ENCODE measurements at places on chromosomes 2 and 18. TPM values are rescaled to one million over a fixed set of nuclear protein-coding genes. Genes with fewer than 3 reads are reported as not detected.

GRCh38 chr2:198479065-198479464, 674.7 kb downstream of the PLCL1 start:
- H3K4me1 ChIP-seq: no peaks in the 10 kb centered on the region
- no peak overlapping the region for H3K27ac ChIP-seq
- no peaks in the 10 kb centered on the region for H3K27me3 ChIP-seq

- DNase-seq: peak; percentile 73
- peaks cover 20% of the 10 kb centered on the region for H3K4me1 ChIP-seq
- peak overlapping the region; percentile 73 for H3K27ac ChIP-seq
- no peaks in the 10 kb centered on the region for H3K36me3 ChIP-seq
These were observed 56.9 kb downstream of the SLC38A11 start for GRCh38 chr2:164898475-164898874.

DNA sequence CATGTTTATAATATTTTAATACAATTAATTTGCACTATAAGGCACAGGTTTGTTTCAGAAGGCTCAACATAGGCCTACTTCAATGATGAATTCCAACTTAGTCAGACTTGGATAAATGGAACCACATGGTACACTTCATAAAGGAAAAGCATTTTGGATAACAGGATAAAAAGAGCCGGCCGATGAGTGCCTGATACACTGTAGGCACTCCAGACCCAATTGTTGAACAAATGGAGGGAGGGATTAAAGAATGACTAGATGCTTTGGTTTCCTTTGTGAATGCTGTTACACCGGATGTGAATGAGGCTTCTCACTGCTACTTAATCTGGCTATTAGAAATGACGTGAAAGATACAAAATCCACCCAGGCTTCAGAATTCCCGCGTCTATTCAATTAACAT, 104.1 kb upstream of the KCTD1 start:
- no peak overlapping the region for H3K4me3 ChIP-seq
- no peak overlapping the region for H3K27ac ChIP-seq
- no peaks in the 10 kb centered on the region for H3K36me3 ChIP-seq
- no peaks in the 10 kb centered on the region for H3K4me1 ChIP-seq
- DNase-seq: no peak

DNA sequence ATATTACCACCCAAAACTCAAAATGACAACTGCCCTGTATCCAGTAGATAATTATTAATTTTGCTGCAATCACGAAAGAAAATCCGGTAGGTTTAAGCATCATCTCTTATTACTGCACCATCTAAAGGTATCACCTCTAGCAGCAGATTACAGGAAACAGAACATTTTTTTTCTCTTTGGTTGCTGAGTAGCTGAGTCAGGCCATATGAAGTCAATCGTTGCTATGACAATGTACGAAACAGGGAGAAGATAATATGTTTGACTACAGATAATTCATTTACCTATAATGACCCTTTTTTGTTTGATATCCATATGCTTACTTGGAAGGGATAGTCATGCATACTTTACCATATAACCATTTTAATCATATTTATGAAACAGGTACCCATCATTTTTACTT, 831.6 kb upstream of the CHAC2 start:
- no peak overlapping the region for H3K4me3 ChIP-seq
- H3K27ac ChIP-seq: no peak overlapping the region
- H3K27me3 ChIP-seq: no peaks in the 10 kb centered on the region
- H3K36me3 ChIP-seq: no peaks in the 10 kb centered on the region
- DNase-seq: no peak
- H3K4me1 ChIP-seq: no peaks in the 10 kb centered on the region

DNA sequence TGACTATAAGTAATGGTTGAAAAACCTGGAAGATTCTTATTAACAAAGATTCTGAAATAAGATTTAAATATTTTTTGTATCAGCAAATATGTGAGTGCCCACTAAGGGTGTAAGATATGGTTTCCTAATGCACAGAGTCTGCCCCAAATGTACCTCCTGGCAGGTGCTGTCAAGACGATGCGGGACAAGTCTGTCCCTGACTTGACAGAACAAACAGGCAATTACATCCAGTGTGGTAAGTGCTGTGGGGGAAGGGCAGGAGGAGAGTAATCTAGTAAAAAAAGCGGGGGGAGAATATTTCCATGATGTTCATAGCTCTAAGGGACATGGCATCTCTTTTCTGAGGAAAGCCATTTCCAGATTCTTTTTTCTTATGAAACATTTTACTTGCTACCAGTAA, 127.5 kb downstream of the COL4A4 start:
- H3K27me3 ChIP-seq: no peaks in the 10 kb centered on the region
- DNase-seq: no peak
- H3K27ac ChIP-seq: no peak overlapping the region
- no peaks in the 10 kb centered on the region for H3K4me1 ChIP-seq

GRCh38 chr2:11129598-11130449, 25.4 kb upstream of the SLC66A3 start:
- H3K27me3 ChIP-seq: no peaks in the 10 kb centered on the region
- DNase-seq: peak; percentile 47
- no peaks in the 10 kb centered on the region for H3K36me3 ChIP-seq

- no peak overlapping the region for H3K27ac ChIP-seq
- no peak for DNase-seq
- no peaks in the 10 kb centered on the region for H3K4me1 ChIP-seq
- no peaks in the 10 kb centered on the region for H3K27me3 ChIP-seq
- no peaks in the 10 kb centered on the region for H3K36me3 ChIP-seq
These were observed 486.5 kb downstream of the NUP35 start for GRCh38 chr2:183610724-183611123.

GRCh38 chr2:64766841-64767669, 113.3 kb upstream of the SERTAD2 start:
- no peaks in the 10 kb centered on the region for H3K27me3 ChIP-seq
- DNase-seq: no peak

DNA sequence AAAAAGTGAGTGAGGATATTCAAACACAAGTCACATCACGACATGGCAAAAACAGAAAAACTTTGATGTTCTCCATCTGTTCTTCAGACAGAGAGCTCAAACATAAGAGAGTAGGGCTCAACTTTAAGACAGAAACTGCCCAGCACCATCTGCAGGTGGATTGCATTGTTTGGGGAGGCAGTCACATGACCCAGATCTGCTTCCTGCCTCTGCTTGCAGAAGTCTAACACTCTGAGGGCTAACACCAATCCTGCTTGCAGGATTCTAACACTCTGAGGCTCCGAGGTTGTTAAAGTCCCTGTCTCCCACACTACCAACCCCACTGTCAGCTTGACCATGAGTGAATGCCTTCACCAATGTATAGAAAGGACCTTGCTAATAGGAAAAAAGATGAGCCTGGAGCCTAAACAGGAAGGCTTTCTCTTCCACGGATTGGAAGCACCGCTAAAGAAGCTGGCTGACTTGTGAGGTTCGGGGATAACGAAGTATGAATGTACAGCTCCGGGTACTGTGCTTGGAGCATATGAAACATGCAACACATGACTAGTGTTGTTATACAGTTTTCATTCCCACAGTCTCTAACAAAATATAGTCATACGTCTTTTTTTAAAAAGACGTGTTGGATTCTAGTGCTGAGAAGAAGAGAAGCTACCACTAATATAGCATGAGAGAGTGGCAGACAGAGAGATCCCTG, 176.6 kb upstream of the CREB1 start:
- no peaks in the 10 kb centered on the region for H3K27me3 ChIP-seq
- no peaks in the 10 kb centered on the region for H3K4me1 ChIP-seq
- DNase-seq: no peak
- H3K4me3 ChIP-seq: no peak overlapping the region
- H3K27ac ChIP-seq: no peak overlapping the region

DNA sequence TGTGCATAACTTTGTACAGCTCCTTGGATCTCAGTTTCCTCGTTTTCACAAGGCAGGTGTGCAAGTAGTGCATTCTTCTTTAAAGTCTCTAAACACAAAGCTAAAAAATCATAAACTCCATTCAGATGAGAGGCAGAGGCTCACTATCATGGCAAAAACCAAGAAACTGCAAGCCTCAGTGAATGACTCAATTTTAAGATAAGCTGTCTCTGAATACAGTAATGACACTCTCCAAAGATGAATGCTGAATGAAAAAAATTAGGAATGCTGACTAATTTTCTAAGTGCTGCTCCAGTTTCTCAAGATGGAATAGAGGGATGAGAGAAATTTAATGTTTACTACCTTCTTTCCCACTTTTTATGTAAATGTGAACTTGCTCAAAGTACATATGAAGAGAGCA, 17.2 kb downstream of the B4GALT6 start:
- peak overlapping the region; percentile 8 for H3K27ac ChIP-seq
- no peaks in the 10 kb centered on the region for H3K36me3 ChIP-seq
- no peak for DNase-seq
- H3K4me3 ChIP-seq: no peak overlapping the region

DNA sequence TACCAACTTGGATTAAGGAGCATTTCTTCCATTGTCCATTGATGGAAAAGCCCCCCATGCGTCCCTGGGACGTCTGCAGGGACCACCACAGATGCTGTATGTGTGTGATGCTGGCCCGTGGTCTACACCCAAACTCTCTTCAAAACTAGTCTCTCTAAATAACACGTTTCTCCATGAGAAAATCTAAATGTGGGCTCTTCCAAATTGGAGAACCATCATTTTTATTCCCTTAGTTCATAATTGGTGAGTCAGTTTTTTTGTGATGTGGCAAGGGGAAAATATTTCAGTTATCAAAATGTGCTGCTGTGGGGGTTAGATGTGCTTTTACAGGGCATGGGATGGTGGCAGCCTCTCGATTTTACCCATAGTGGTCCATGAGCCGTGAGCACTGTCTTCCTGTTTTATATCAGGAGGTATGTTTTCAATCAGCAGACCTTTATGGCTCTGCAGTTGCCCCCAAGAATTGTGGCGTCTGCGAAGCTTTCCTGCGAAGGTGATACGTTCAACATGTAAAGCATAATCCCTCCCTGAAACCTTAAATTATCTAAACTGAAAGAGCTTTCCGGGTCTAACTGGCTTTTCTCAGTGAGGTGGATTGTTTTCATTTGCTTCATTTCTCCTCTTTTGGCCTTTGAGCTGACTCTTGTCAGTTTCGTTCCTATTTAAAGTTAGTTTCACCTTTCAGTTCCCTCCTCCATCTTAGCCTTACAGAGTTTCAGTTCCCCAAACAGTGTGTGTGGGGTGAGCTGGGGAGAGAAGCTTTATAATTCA, 78.4 kb downstream of the SETBP1 start:
- H3K36me3 ChIP-seq: no peaks in the 10 kb centered on the region
- no peak overlapping the region for H3K4me3 ChIP-seq
- no peak for DNase-seq
- H3K27ac ChIP-seq: no peak overlapping the region
- H3K27me3 ChIP-seq: no peaks in the 10 kb centered on the region
- H3K4me1 ChIP-seq: peaks cover 3% of the 10 kb centered on the region

DNA sequence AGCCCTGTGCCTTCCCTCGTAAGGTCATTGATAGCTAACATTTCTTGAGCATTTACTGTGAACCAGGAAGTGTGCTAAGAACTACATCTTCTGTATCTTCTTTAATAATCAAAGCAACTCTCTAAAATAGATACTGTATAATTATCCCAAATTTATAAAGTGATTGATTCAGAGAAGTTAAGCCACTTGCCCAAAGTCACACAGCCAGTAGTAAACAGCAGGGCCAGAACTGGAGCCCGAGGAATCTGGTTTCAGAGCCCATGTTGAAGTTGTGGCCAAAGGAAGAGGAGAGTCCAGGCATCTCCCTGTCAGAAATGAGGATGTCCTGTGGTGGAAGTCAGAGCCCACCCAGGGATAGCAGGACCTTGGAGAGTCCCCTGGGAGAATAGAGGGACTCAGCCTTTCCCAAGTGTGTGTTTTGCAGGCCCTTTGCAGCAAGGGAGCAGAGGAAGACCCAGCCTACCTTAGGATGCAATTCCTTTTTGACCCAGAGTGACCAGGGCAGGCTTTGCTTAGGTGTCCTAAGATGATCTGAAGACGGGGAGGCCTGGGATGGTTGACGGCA, 134.2 kb downstream of the DYSF start:
- H3K27ac ChIP-seq: no peak overlapping the region
- H3K4me1 ChIP-seq: no peaks in the 10 kb centered on the region
- no peaks in the 10 kb centered on the region for H3K27me3 ChIP-seq

DNA sequence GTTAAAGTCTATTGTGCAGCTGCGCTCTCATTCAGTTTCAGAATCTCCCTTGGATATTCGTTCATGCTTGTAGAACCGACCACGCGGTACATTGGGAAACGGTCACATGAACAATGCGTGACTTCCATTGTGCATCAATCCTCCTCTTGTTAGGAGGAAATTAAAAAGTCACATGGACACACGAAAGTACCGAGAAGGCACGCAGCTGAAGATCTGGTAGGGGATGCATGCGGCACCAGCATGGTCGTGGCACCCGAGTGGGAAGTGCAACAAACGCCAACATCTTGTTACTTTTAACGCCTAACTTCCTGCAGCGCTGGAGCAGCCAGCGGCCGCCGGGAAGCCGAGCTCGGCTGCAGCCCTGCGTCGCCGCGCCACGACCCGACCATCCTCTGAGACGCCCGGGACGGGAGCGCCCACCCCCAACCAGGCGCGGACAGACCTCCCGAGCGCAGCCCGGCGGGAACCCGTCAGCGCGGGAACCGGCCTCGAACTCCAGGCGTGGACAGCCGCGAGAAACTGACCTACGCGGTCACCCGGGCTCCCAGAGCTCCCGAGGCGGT, 412 bp downstream of the OSBPL1A start:
- H3K36me3 ChIP-seq: no peaks in the 10 kb centered on the region
- H3K4me1 ChIP-seq: peaks cover 10% of the 10 kb centered on the region
- no peaks in the 10 kb centered on the region for H3K27me3 ChIP-seq
- DNase-seq: peak; percentile 85

GRCh38 chr2:101864426-101864825, 127.3 kb upstream of the IL1R2 start:
- DNase-seq: no peak
- no peaks in the 10 kb centered on the region for H3K4me1 ChIP-seq
- no peak overlapping the region for H3K4me3 ChIP-seq
- no peaks in the 10 kb centered on the region for H3K27me3 ChIP-seq

DNA sequence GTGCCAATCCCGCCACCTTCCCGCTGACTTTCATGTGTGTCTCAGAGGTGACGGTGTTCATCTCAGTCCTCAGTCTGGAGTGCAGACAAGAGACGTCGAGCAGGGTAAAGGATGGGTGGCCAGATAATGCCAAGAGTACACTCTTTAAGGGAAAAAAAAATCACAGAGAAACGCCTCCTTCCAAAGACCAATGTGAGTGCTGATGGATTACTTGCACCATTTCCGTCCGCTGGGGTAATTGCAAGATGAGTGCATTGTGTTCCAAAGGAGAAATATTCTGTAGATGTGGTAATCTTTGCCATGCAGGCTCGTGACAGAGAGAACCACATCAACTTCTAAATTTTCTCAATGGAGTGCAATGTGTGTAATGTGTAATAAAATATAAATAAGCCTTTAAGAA, 81.0 kb downstream of the KLHL29 start:
- H3K27me3 ChIP-seq: no peaks in the 10 kb centered on the region
- H3K27ac ChIP-seq: no peak overlapping the region
- DNase-seq: no peak
- H3K36me3 ChIP-seq: no peaks in the 10 kb centered on the region

Gene SCN9A
- 3.8 TPM for total RNA-seq

Gene RAB27B
- total RNA-seq: 3.9 TPM

Gene SKA1
- 0.69 TPM for total RNA-seq

Gene AQP12B
- total RNA-seq: not detected

Gene STPG4
- total RNA-seq: not detected

Gene GKN1
- total RNA-seq: not detected

Gene COLEC11
- 132 TPM for total RNA-seq

Measured in adrenal gland (tissue), 19 donors.